ENCODE measurements at places on chromosomes 6 and 20.

GRCh38 chr6:47335466-47335865, 25.8 kb upstream of the TNFRSF21 start:
- DNase-seq: no peak

- DNase-seq: no peak
These were observed 1.4 kb downstream of the NCOA7 start for GRCh38 chr6:125792172-125792571.

DNA sequence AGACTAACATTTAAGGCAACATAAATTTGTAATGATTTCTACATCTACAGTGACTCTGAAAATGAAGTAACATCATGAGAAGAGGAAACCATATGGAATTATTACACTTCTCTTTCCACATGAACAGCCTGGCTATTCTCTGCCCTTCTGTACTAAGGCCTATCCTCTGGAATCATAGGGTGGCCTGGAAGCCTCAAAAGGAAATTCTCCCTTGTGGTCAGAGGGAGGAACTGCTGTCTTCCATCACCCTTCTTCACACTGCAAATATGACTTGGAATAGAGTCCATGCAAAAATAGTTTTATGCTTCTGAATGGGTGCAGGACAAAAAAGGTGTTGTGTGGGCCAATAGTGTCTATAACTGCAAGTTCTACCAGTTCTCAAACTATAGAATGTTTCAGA, 44.6 kb upstream of the SH3BGRL2 start:
- DNase-seq: no peak

DNA sequence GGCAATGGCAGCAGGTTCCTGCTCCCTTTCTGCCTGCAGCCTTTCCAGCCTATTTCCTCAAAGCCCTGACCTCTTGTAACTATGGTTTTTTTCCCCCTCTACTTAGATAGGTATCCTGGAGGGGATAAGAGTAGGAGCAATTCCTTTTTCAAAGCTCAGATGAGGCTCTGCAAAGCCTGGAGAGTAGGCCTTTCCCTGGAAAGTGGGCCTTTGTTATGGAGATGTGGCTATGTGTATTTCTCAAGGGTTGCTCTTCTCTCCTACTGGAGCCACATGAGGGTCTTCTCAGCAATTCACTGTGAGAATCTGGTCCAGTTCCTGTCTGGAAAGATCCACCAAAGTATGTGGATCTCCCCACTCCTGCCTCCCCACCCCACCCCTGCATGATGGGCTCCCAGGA, 96.0 kb downstream of the DTD1 start:
- DNase-seq: no peak

DNA sequence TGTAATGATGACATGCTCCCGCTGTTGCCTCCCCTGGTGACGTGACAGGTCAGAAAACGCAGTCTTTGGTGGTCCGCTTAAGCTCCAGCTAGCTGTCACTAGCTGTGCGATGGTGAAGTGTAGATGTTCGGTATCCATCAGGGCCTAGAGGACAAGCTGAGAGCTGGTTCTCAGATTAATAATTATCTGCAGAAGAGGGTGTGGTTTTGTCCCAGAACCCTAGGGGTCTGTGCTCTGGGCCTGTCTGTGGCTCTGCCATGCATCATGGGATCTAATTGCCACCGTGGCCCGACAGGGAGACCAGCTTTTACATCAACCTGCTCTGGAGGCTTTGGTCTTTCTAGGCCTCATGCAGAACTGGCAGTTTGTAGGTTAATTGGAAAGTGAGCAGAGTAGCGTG, 34.1 kb downstream of the ERMARD start:
- DNase-seq: no peak

GRCh38 chr6:156699935-156700334, 77.2 kb upstream of the ARID1B start:
- DNase-seq: no peak

All from NCI-H1436 treated with DMSO at 0.1 percent for 48 hours (cell line).